ENCODE measurements at places on chromosomes 3 and 15.

DNA sequence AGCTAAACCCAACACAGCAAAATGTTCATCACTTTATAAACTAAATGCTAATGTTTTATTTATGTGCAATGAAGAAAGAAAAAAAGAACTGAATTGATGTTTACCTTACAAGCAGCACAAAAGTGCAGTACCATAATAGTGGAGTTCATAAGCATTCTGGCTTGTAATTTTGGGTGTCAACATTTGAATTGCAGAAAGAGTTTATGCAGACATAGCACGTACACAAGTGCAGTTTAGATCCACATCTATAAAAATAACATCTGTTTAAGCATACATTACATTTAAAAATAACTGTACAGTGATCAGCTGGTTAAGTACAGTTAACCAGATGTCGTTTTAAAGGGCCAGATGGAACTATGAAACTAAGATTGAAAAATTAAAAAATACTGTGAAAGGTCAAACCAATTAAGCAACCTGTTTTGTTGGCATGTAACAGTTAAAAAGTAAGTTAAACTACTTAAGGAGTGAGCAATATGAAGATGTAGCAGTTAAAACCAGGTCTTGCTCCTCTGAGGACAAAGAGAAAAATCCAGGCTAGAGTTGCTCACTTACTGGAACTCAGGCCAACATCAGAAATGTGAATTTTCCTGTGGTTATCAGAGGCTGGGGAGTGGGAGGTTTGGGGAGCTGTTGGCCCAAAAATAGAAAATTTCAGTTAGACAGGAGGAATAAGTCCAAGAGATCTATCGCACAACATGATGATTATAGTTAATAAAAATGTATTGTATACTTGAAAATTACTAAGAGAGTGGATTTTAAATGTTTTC, 204.9 kb upstream of the MDFIC2 start:
- DNase-seq = no peak

GRCh38 chr3:3586843-3587646, 212.2 kb upstream of the LRRN1 start:
- DNase-seq = no peak

DNA sequence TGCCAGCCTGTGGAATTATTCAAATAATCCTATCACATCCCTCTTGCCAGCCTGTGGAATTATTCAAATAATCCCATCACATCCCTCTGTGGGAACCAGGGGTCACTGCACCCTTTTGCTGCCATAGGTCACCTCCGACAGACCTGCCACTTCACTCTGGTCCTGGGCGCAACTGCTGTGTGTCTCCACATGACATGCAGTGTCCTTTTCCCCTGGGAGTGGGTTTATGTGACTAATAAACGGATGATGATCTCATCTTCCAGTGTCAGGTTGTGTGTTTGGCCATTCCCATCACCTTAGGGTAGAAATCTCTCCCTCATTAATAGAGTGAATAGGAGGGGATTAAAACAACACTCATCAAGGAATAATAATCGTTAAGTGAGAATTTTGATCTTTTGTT, 603.6 kb upstream of the NR2F2 start:
- DNase-seq = no peak

GRCh38 chr15:42149493-42150218, 6.8 kb downstream of the PLA2G4F start:
- no peak for DNase-seq

DNA sequence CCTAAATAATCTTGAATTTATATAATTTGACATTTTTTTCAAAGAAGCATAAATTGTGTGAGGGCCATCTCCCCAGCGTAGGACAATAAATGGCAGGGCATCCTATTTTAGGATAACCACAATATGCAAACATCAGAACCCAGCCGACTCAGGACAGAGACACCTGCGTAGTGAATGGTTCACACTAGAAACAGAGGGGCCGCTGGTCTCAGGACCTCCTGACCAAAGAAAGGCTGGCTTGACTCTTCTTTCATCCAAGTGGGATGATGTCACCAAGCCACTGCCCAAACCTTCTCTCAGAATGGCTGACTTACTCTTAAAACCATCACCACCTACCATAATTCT, 162.1 kb downstream of the FOXP1 start:
- no peak for DNase-seq

DNA sequence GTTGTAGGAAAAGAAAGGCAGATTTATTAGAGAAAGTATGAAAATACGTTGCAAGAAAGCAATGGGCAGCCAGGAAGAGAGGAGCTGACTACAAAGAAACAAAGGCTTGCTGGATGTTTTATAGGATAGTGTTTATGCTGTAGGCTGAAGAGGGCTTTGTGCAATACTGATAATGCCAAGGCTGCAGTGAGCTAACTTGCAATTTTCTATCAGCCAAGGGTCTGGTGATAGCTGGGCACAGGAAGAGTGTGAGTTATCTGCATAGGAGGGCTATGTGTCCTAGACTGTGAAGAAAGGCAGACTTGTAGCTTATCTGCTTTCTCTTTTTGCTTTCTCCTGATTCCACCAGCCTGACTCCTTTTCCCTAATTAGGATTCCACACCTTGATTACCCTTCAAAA, 51.3 kb upstream of the OSBPL11 start:
- no peak for DNase-seq

DNA sequence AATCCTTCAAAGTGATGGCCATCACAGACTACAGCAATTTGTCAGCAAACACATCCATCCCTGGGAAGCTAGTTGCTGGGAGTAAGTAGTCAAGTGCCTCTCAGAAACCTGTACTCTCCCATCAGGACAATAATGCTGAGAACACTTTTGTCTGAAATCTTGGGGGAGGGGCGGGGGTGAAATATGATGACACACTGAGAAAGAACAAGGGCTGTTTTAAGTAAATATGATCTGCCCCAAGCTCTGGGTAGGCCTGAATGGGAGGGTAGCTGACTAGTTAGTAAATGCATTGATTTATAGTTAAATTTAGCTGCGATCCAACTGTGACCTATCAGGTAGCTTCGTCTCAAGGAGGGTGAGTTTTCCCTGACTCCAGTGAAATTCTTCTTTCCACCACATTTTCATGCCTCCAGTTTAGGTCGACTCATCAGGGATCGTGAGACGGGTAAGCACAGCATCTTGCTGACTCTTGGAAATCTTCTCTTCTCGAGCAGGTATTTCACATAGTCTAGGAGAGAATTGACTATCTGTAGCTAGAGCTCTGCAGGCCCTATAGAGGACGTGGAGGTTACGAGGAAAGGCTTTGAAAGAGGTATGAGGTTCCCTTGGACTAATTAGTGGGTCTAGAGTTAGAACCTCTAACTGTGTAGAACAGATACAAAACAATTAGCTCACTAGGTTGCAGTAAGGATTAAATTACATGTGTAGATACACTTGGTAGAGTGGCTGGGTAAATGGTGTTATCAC, 213.4 kb upstream of the SLC2A2 start:
- no peak for DNase-seq

DNA sequence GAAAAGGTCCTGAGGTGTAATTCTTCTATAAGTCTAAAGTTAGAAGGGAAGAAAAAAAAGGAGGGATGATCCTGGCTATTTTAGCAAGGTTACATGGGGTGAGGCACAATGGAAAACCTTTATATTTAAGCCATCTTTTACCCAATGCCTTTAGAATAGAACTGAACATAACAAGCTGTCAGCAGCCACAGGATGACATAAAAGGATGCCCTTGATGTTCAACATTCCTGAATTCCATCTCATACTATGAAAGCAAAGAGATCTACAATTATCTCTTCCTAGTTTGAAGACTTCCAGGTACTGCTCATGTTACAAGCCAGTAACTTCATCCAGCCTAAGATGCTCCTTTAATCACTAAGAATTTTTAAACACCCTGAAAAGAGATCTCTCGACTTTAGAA, 26.9 kb downstream of the NEK10 start:
- DNase-seq = no peak

GRCh38 chr3:180036092-180036670, 556 bp downstream of the PEX5L start:
- no peak for DNase-seq

Data from stimulated activated CD8-positive, alpha-beta memory T cell treated with anti-CD3 and anti-CD28 coated beads, Interleukin-15, amount 100 ng/mL, for 24 hours (primary cell).